Activated T-cell treated with anti-CD3 and anti-CD28 coated beads, Interleukin-2, amount 50 U/mL, for 24 hours (primary cell): ENCODE measurements at places on chromosomes 2 and 18.
A peak's percentile ranks its signal among the peaks of the same experiment; 100 is the strongest.

GRCh38 chr2:65164426-65164891 is 34.6 kb upstream of the RAB1A start:
- DNase-seq, result no peak

GRCh38 chr18:36379435-36379984 is 82.0 kb downstream of the FHOD3 start:
- no peak for DNase-seq

GRCh38 chr2:153077311-153077710 is 358.9 kb downstream of the ARL6IP6 start:
- no peak for DNase-seq

GRCh38 chr2:169767243-169767888 is 31.3 kb upstream of the SSB start:
- peak; percentile 40 for DNase-seq

DNA sequence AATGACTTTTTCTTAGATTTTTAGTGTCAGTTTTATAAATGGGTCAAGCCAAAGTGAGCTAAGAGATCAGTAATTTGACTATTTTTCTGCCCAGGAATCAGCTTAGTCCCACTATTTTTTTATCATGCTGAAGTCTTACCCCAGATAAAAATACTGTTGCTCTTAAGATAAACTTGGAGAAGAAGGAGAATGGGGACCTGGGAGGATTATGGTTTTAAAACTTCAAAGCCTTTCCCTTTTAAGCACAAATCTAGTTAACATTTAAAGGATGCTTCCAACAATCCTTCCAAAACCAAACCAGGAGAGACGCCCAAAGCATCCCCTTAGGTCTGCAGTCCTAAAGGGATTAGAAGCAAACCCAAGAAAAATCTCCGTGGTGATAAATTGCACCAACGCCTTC is 172.4 kb downstream of the SP3 start:
- DNase-seq, result no peak

GRCh38 chr2:181847198-181847556 is 44.4 kb upstream of the ITPRID2 start:
- DNase-seq, result no peak

DNA sequence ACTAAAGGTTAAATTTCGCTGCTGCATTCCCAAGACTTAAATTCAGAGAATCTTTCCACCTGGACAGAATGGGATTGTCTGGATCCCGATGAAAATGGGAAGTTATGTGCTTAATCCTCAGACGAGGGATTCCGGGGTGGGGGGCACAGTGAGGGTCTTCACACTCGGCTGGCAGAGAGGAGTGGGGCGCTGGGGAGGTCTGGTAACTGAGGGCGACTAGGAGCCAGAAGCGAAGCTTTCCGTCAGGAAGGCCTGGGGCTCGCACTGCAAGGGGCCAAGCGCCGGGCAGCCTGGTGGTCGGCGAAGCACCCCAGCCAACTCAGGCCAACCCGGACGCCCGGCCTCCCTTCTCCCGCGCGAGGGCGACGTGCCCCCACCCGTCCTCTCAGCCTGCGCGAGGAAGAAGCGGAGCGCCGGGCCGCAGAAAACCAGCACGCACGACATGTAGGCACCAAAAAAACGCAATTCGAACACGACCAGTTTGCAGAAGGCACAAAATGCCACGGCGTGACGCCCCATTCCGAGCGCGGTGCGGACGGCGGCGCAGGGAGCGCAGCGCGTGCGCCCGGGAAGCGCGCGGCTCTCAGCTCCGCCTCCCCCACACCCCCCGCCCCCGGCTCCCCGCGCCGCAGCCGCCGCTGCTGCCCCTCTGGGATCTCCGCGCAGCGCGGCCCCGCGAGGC is 188.1 kb downstream of the ZEB2 start:
- DNase-seq, result no peak

GRCh38 chr2:158970241-158970751 is 1.9 kb downstream of the TANC1 start:
- no peak for DNase-seq

DNA sequence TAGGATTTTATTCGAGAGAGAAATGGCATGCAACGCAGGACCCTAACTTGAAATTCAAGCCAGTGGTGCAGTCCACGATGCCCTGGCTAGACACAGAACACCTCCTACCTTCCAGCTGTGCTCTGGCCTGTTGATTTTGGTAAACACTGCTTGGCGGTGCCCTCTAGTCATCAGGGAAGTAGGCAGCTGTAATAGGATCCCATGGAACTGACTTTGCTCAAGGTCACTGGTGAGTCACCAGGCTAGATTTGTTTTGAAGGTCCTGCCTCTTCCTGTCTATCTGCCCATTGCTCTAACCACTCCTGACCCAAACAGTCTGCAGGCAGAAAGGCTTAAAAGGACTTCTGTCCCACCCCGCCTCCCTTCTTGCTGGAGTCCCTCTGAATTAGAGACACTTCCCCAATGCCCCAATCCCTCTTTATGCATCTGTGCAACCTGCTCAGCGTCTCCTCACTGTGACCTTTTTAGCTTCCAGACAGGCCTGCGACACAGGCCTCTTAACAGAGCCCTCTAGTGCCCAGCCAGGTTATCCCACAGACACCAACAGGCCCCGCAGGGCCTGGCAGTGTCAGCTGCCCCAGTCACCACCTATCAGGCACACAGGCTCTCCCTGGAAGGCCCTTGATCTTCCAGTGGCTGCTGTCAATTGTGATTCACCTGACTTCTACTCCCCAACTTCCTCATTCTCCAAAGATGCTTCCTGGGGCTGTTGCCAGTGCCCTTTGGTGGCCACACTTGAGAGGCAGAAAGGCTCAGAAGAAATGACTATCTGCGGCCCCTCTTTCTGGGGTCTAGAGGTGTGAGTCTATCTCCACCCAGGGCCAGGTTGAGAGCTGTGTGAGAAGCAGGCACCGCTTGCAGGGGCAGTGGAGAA is 5.2 kb downstream of the TMEM127 start:
- peak; percentile 41 for DNase-seq

DNA sequence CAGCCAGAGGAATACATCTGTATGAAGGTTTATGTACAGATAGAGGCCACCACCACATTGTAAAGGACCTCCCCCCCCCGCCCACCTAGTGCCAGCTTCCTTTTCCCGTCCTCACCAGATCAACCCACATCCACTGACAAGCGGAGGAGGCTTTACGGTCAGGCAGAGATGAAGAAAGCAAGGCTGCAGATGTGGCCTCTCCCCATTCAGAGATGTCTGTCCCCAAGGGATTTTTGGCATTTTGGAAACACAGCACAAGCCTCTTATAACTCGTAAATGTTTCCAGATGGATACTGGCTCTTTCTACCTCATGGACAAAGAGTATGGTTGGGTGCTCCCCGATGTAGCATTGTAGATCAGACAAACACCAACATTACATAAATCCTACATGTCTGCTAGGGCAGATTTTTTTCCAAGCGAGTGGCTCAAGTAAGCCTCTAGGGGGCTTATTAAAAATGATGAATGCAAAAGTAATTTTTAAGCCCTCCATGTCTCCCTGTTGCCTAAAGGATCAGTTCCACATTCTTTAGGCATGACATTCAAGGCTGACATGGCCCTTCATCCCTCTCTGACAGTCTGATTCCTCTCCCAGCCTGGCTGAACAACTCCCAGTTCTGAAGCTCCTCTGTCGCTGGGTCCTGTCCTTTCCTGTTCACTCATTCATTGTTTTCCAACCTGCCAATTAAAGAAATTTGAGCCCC is 11.7 kb downstream of the VIT start:
- no peak for DNase-seq

DNA sequence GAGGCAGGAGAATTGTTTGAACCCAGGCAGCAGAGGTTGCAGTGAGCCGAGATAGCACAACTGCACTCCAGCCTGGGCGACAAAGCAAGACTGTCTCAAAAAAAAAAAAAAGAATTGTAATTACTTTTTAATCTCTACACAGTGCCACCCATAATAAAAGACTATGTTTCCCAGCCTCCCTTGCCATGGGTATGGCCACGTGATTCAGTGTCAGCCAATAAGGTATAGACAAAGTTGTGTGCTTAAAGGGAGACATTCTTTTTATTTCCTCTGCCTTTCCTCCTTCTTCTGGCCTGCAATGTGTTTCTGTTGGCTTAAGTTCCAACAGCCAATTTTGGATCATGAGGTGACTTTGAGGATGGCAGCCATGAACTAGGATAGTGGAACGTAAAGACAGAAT is 406.9 kb downstream of the LNPK start:
- no peak for DNase-seq

DNA sequence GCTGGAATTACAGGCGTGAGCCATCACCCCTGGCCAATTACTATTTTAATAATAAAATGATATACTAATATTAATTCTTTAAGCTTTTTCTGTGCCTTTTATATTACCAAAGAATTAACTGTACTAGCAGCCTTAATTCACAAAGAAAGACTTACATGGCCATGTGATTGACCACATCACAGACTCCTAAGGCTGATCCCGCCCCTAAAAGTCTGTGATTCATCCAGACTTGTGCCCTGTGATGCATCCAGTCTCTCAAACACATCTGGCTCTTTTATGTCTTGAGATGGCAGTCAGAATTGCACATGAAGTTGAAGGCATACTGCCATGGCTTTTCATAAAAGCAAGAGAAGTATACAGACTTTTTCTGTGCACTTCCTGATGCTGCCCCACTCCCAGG is 91.7 kb downstream of the DTNA start:
- DNase-seq, result no peak

DNA sequence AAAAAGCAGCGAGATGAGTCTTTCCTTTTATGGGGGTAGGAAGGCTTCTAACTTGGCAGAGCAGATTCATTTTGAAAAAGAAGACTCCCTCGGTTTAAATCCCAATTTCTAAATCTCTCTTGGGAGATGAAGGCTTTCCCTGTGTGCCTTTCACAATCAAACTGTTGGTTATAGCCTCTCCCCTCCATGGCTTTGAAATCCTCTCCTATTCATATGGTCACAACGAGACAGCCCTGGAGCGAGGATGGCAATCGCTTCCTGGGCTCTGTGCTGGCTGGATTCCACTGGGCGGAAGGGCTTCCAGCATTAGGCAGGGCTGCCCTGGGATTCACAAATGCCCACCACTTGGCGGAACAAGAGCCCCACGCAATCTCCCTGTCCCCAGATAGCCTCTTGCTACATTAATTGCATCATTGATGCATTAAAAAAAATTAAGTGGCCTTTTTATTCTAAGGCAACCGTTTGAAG is 1.6 kb downstream of the CAVIN2 start:
- no peak for DNase-seq

- DNase-seq, result no peak
These were observed 20.1 kb downstream of the TANC1 start for GRCh38 chr2:158988501-158988900.

GRCh38 chr18:29874519-29875098 is 1167.9 kb downstream of the DSC3 start:
- DNase-seq, result no peak

- DNase-seq, result no peak
These were observed 3.4 kb upstream of the TXNL1 start for GRCh38 chr18:56641714-56642337.

- DNase-seq, result no peak
These were observed 158.6 kb upstream of the PARD3B start for GRCh38 chr2:204386668-204387067.

- no peak for DNase-seq
These were observed 29.8 kb upstream of the TMEM214 start for GRCh38 chr2:27003007-27003406.

DNA sequence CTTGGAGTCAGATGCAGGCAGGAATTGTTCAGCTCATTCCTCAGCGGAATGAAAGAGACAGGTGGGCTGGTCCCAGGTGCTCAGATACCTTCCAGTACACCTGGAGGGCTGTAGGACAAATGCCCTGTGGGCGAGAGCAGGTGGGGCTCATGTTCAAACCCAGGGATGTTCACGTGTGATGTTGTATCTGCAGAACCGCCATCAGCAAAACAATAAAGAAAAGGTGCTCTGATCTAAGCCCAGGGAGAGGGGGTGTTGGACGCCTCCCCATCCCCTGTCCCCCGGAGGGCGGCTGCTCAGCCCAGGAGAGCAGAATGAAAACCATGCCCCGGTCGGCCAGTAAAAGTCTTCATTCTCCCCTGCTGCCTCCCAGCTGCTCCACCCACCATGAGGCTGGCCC is 197.4 kb downstream of the HAUS1 start:
- peak; percentile 19 for DNase-seq

- DNase-seq, result no peak
These were observed 19.0 kb downstream of the DNPEP start for GRCh38 chr2:219368690-219369191.

- DNase-seq, result no peak
These were observed 346.2 kb upstream of the MEX3C start for GRCh38 chr18:51543658-51544155.

DNA sequence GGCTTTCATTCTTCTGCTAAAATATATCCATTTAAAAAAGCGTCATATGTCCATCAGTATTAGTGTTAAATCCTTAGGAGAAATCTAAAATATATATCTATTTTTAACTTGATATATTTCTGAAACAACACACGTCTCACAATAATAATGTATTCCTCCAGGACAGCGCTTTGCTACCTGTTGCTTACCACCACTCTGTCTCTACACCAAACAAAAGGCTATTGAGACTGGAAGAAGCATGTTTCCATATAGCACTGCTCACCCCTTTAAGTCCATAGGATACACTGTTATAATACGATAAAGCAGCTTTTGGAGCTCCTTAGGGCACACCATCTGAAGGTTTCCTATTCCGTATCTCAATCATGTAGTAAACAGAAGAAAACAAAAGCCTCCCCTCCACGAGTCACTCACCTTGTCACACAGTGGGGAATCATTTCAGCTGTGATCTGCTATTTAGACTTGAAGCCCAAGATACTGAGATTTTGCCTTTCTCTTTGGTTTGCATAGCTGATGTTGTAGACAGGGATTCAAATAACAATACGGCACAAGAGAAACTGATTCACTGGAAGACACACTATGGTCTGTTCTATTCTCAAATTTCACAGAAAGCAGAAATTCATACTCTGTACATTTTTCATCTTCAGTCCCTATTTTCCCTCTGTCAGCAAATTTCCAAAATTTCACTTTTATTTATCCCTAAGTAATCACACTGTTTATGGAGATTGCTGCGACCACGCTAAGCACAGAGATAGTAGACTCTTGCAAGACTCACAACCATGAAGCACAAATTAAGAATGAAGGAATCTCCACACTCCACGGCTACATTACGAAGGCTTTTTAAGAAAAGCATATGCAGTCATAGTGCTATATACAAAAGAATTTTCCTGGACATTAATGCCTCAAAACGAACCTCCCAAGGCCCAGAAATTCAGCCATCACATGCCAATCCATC is 187.1 kb downstream of the TCF4 start:
- no peak for DNase-seq

- no peak for DNase-seq
These were observed 49.4 kb upstream of the SP5 start for GRCh38 chr2:170665743-170666142.

GRCh38 chr2:28702415-28702861 is 49.2 kb upstream of the PPP1CB start:
- DNase-seq, result no peak

DNA sequence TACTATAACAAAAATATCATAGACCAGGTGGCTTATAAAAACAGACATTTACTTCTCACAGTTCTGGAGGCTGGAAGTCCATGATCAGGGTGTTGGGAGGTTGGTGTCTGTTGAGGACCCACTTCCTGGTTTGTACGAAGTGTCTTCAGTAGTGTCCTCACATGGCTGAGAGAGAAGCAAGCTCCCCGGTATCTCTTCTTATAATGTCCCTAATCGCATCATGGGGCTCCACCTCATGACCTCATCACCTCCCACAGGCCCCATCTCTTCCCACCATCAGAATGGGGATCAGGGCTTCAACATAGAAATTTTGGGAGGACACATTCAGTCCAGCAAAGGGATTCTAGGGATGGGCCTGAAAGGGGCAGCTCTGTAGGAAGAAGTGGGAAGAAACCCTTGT is 4.8 kb upstream of the NIFK start:
- no peak for DNase-seq

GRCh38 chr18:54130177-54130576 is 94.3 kb downstream of the MBD2 start:
- no peak for DNase-seq
